IPS-NIHi11 (cell line): ENCODE measurements at places on chromosomes 5 and 9.

DNA sequence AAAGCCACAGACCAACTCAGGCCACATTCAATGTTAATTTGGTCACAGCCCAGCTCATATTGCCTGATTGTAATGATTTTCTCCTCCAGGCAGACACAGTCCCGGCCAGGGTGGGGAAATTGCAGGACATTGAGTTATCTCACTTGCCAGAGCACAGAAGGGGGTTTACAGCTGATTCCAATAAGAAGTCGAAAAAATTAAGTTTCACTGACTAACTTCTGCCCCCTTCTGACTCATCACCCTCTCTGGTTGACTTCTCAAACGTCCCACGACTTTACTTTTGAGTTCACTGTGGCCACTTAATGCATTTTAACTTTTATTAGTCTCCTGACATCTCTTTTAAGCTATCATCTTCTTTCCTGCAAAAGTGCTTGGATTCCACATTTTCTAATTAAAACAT, 321.4 kb upstream of the WWC1 start:
- no peak for DNase-seq

DNA sequence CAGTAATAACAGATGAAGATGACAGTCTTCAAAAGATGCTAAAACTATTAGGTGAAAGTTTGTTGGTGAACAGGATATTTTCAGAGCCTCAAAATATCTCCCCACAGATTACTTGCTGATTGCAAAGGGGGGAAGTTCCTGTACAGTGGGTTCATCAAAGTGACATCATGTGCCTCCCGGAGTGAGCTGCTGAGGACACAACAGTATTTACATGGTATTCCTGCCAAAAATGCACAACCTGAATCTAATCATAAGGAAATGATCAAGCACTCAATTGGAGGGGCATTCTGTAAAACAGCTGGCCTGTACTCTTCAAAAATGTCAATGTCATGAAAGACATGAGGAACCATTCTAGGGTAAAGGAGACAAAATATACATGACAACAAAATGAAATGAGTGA, 18.9 kb upstream of the GLIS3 start:
- DNase-seq = no peak

DNA sequence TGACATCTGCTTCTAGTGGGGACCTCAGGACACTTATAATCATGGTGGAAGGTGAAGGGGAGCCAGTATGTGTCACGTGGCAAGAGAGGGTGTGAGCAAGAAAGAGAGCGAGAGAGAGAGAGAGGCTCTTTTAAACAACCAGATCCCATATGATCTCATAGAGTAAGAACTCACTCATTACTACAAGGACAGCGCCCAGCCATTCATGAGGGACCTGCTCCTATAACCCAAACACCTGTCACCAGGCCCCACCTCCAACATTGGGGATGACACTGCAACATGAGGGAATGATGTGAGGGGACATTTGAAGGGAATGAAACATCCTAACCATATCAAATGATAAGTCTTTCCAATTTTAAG, 427.5 kb downstream of the EFNA5 start:
- DNase-seq = no peak

DNA sequence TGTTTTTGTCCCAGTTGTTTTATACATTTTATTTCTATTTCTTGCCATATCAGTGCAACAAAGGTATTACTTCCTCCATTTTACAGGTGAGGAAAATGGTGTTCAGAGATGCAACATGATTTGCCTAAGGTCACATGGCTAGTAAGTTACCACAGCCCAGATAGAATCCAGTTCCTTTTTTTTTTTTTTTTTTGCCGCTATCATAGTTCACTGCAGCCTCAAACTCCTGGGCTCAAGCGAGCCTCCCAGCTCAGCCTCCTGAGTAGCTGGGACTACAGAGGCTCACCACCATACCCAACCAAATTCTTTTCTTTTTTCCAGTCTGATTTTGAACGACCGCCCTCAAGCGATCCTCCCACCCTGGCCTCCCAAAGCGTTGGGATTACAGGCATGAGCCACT, 480 bp upstream of the CCDC69 start:
- no peak for DNase-seq

- DNase-seq = no peak
Observed at GRCh38 chr5:6384856-6385255, 6.5 kb upstream of the MED10 start.

DNA sequence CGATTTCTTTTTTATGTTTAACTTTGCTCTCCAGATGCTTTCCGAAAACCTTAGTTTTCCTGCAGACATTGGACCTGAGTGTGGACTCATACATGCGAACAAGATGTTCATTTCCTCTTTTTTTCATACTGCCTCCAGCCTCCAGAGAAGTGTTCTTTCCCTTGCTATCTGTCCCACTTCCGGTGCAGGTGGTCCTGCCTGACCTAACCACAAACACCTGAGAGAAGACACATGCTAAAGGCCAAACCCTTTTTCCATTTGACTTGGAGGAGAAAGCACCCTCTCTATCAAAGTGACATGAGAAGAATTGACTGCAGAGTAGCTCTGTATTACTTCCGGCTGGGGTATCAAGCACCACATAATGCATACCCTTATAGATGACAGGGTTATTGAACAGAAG, 334.0 kb downstream of the ARHGEF28 start:
- DNase-seq = no peak
